Activated T-cell treated with anti-CD3 and anti-CD28 coated beads, Interleukin-2, amount 50 U/mL, for 24 hours (primary cell): ENCODE measurements at places on chromosomes 5 and 9.

DNA sequence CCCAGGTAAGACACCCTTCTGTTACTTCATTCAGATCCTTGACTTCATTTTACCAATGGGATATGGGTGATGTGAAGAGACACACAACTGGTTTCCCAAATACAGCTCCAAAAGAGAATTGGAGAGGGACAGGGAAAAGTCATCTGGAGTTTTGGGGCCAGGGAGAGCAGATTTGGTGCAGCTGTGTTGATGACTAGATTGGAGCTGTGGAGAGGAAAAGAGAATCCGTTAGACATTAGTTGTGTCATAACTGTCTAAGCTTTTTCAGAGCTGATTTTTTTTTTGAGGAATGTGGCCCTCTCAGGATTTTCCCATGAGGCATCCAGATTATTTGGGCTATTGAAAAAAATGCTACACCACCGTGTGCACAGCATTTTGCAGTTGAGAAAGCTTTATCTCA is 423.4 kb downstream of the DMAC1 start:
- no peak overlapping the region for H3K27ac ChIP-seq
- DNase-seq, result no peak
- no peaks in the 10 kb centered on the region for H3K4me1 ChIP-seq
- H3K4me3 ChIP-seq, result no peak overlapping the region
- peaks cover 2% of the 10 kb centered on the region for H3K27me3 ChIP-seq

DNA sequence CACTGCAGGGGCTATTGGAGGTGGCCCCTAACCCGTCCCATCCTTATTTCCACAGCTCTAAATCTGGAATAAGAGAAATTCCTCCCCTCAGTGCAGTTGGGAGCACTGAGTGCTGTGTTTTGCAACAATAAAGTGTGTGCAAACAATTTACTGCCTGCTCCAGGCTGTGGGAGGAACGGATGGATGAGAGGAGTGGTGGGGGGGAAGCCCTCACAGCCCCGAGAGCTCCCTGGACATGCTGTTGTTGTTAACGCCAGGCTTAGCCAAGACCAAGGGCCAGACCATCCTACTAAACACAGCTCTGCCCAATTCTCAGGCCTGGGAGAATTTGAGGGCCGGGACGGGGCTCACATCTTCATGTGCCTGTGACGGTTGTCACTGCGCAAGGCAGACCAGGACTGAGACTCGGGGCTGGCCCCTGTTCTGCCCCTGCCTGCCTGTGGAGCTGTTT is 200.2 kb downstream of the DAB2IP start:
- no peaks in the 10 kb centered on the region for H3K4me1 ChIP-seq
- H3K27me3 ChIP-seq, result no peaks in the 10 kb centered on the region
- no peak overlapping the region for H3K27ac ChIP-seq
- no peak overlapping the region for H3K4me3 ChIP-seq

- DNase-seq, result no peak
- no peaks in the 10 kb centered on the region for H3K4me1 ChIP-seq
- no peak overlapping the region for H3K4me3 ChIP-seq
Measured at GRCh38 chr5:3904584-3904983, 309.0 kb downstream of the IRX1 start.

DNA sequence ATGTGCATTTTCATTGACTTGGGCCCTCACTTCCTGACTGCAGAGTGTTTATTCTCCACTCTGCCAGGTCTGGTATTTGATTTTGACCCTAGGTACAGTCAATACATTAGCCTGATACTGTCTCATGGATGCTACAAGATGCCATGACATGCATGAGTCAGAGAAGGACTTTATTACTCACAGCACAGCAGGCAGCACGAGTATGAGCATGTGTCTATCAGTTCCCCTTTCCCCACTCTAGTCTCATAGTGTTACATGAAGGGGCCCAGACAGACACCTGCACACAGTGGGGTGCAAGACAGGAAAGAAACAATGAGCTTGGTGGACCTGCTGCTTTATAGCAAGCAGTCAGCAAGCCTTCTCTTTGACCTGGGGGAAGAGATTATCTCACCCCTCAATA is 19.6 kb downstream of the ITGA2 start:
- H3K4me1 ChIP-seq, result peaks cover 62% of the 10 kb centered on the region
- H3K36me3 ChIP-seq, result no peaks in the 10 kb centered on the region
- H3K27me3 ChIP-seq, result peaks cover 9% of the 10 kb centered on the region
- no peak overlapping the region for H3K4me3 ChIP-seq
- peak overlapping the region; percentile 87 for H3K27ac ChIP-seq
- DNase-seq, result peak; percentile 47

DNA sequence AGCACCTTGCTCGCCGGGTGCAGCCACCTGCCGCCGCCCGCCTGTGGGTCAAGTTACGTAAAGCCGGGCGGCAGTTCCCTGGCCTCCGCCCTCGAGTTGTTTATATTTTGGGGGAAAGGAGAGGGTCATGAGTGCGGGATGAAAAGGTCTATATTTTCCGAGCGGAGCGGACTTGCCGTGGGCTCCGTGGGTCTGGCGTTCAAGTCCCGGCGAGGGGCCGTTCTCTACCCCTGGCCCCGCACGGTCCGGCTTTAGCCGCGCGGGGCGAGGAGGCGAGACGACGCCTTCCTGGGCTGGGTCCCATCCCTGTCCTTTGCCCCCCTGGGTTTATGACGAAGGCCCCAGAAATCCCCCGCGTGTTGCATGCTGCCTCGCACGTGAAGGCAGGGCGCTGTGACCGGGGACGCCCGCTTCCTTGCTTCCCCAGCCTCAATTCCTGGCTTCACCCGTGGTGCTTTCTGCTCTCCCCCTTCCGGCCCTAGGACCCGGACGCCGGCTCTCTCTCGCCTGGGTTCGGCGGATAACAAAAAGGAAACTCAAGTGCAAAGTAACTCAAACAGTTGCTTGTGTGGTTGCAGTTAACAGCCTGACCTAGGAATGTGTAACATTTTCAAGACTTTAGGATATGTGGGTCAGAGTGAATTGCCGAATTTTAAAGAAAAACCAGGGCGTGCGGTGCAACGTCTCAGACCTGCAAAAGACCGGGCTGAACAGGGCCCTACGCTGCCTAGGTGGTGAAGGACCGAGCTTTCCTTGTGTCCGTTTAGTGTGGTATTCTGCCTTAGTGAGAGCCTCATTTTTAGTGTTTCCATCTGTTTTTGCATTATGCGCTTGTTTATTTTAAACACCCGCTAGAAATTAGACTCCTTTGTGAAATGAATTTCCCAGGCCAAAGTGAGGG is 810 bp downstream of the VPS13A start:
- peak overlapping the region; percentile 92 for H3K27ac ChIP-seq
- peaks cover 12% of the 10 kb centered on the region for H3K36me3 ChIP-seq
- peaks cover 30% of the 10 kb centered on the region for H3K4me1 ChIP-seq
- peak; percentile 74 for DNase-seq

- H3K27me3 ChIP-seq, result no peaks in the 10 kb centered on the region
- no peak overlapping the region for H3K27ac ChIP-seq
- H3K36me3 ChIP-seq, result no peaks in the 10 kb centered on the region
- H3K4me1 ChIP-seq, result no peaks in the 10 kb centered on the region
Measured at GRCh38 chr9:134870746-134871662, 9.6 kb upstream of the FCN2 start.

GRCh38 chr5:176820937-176821336 is 10.6 kb downstream of the UNC5A start:
- H3K27me3 ChIP-seq, result peaks cover 60% of the 10 kb centered on the region
- H3K4me1 ChIP-seq, result peaks cover 14% of the 10 kb centered on the region
- DNase-seq, result no peak

DNA sequence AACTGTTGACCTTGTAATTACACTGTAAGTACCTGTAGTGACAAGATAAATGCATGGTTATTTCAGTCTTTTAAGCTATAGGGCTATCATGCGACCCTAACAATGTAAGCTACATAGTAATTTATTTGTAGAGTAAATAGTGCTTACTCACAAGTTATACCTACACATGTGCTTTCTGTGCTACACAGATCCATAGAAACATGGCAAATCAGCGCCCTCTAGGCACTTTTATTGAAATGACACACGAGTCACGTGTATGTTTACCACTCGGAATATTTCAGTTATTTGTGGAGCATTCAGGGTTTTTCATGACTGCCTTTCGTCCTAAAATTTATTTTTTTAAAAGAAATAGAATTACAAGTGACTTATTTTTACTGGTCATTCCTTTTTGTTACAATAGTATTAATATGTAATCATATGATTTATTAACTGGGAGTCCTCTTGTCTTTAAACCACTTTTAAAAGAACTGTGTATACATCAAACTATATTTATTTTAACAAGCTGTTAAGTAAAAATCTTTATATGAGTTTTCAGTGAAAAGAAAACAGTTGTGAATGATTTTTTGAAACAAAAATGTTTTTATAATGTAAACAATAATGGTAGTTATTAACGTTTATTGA is 1242.3 kb upstream of the WWC1 start:
- no peak overlapping the region for H3K27ac ChIP-seq
- H3K36me3 ChIP-seq, result no peaks in the 10 kb centered on the region
- no peak for DNase-seq
- H3K4me1 ChIP-seq, result no peaks in the 10 kb centered on the region
- H3K4me3 ChIP-seq, result no peak overlapping the region

DNA sequence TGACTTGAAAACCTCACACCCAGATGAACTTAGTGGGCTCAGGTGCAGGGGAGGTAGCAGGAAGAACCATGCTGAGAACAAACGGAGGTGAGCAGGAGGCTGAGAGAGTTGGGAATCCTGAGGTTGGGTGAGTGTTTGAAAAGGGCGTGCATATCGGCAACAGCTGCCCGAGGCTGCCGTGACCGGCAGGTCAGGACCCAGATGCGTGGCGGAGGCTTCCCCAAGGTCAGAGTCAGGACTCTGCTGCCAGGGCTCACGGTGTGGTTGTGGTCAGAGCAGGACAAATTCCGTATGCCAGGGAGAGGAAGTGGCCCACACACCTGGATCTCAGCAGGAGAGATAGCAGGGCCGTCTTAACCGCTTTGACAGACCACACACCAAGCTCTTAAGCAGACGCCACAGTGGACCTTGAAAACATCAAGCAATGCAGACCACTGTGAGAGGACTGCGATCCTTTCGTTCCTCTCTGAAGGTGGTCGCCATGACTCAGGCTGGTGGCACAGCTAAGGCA is 43.1 kb downstream of the ADAMTS16 start:
- no peaks in the 10 kb centered on the region for H3K36me3 ChIP-seq
- no peak overlapping the region for H3K4me3 ChIP-seq
- no peaks in the 10 kb centered on the region for H3K4me1 ChIP-seq

- no peak for DNase-seq
- H3K27ac ChIP-seq, result no peak overlapping the region
- H3K27me3 ChIP-seq, result no peaks in the 10 kb centered on the region
Measured at GRCh38 chr5:149740341-149740740, 10.2 kb downstream of the PPARGC1B start.

- no peaks in the 10 kb centered on the region for H3K36me3 ChIP-seq
- H3K27ac ChIP-seq, result no peak overlapping the region
- peaks cover 41% of the 10 kb centered on the region for H3K27me3 ChIP-seq
Measured at GRCh38 chr9:101510459-101510858, 23.2 kb upstream of the RNF20 start.

DNA sequence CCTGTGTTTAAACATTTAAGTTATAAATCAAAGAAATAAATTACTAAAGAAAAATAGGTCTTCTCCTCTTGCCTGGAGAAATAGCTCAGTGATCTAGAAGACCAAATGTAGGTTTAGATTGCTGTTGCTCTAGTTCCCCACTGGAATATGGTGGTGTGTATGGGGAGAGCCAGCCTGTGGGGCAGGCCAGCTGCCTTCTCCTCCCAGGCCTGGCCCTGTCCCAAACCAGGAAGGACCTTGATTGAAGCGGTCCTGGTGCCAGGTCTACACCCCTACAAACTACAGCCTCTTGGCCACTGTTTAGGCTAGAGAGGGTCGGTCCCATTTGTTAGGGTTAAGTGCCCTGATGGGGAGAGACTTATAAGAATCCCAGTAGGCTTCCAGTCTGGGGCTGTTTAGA is 35.4 kb downstream of the MAN2A1 start:
- no peak for DNase-seq
- H3K27me3 ChIP-seq, result no peaks in the 10 kb centered on the region
- H3K36me3 ChIP-seq, result peaks cover 81% of the 10 kb centered on the region
- peaks cover 31% of the 10 kb centered on the region for H3K4me1 ChIP-seq
- no peak overlapping the region for H3K4me3 ChIP-seq

GRCh38 chr9:24095246-24095645 is 269.2 kb upstream of the ELAVL2 start:
- H3K4me3 ChIP-seq, result no peak overlapping the region
- no peak overlapping the region for H3K27ac ChIP-seq
- H3K4me1 ChIP-seq, result no peaks in the 10 kb centered on the region
- no peaks in the 10 kb centered on the region for H3K27me3 ChIP-seq

DNA sequence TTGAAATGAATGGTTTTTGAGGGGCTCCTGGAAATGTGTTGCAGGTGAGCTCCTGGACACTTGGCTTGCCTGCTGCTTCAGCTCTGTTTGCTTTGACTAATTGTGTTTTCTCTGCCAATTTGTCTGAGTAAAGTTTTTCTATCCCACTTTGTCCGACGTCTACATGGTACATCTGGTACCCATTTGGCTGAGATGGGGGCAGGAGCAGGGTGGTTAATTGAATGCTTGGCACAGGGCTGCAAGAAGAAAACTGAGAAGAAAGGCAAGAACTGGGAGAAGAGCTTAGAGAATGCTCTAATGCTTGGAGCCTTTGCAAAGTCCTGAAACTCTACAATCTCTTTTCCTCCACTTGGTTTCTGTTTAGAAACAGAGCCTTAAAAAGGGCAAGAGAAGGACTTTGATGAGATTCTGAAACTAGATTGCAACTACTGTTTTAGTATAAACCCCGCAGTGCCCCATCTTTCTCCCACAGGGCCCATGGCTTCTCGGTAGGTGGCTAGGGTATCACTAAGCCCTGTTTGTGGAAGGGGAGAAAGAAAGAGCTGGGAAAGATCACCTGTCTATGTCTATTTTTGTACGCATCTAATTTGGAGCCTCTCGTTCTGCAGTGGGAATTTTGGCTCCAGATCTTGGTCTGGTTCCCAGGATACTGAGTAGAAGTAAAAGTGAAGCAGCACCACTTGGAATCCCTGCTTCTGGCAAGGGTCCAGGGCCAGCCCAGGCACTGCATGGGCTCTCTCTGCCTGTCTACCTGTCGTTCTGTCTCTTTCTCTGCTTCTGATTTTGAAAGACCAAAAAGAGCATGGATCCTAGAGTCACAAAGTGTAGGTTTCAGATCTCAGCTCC is 214.4 kb downstream of the SEMA6A start:
- H3K27me3 ChIP-seq, result no peaks in the 10 kb centered on the region
- peaks cover 4% of the 10 kb centered on the region for H3K4me1 ChIP-seq
- H3K36me3 ChIP-seq, result peaks cover 41% of the 10 kb centered on the region
- no peak overlapping the region for H3K27ac ChIP-seq

GRCh38 chr9:7001571-7001970 is 243.8 kb downstream of the KDM4C start:
- no peak for DNase-seq
- H3K27ac ChIP-seq, result no peak overlapping the region
- H3K36me3 ChIP-seq, result peaks cover 74% of the 10 kb centered on the region
- no peaks in the 10 kb centered on the region for H3K27me3 ChIP-seq

GRCh38 chr5:126527892-126528291 is 67.1 kb downstream of the ALDH7A1 start:
- H3K36me3 ChIP-seq, result no peaks in the 10 kb centered on the region
- H3K27me3 ChIP-seq, result no peaks in the 10 kb centered on the region
- H3K4me1 ChIP-seq, result no peaks in the 10 kb centered on the region
- H3K27ac ChIP-seq, result no peak overlapping the region
- no peak overlapping the region for H3K4me3 ChIP-seq
